ENCODE measurements at places on chromosomes 5 and 9.

DNA sequence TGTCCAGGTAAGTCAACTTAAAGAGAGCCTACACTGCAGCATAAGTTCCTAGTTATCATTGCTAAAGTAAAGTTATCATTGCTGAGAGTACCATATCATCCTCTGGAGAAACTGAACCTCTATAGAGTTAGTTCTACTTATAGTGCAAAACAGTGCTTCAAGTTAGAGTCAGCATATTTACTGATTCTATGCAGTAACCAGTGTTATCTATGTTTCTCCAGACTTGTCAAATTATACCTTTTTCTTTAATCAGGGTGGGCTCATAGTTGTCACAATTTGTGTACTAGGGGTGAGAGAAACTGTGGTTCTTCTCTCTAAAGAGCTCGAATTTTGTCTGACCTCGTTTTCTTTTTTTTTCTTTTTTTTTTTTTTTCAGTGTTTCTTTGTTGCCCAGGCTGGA lies 79.6 kb downstream of the ANXA2R start:
- H3K36me3 ChIP-seq, result no peaks in the 10 kb centered on the region
- H3K4me3 ChIP-seq, result no peak overlapping the region
- DNase-seq, result no peak
- H3K4me1 ChIP-seq, result peaks cover 5% of the 10 kb centered on the region
- H3K27ac ChIP-seq, result no peak overlapping the region

DNA sequence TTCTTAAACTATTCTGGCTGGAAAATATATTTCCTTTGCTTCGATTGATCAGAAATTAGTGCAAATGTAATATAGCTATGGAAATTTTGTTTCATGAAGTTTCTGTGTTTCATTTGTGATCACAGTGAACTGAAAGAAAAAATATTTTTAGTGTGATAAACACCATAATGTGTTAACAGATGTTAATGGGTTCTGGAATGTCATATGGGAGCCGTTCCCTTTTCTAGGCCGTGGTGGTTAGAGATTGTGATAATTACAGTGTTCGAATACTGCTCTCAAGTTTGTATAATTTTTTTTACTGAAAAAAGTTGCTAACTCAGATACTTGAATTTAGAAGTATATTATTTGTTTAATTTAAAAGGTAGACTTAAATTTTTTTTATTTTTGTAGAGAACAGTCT lies 19.3 kb downstream of the GAPVD1 start:
- H3K36me3 ChIP-seq, result no peaks in the 10 kb centered on the region
- peaks cover 5% of the 10 kb centered on the region for H3K4me1 ChIP-seq
- no peak overlapping the region for H3K4me3 ChIP-seq
- no peaks in the 10 kb centered on the region for H3K27me3 ChIP-seq
- no peak for DNase-seq

DNA sequence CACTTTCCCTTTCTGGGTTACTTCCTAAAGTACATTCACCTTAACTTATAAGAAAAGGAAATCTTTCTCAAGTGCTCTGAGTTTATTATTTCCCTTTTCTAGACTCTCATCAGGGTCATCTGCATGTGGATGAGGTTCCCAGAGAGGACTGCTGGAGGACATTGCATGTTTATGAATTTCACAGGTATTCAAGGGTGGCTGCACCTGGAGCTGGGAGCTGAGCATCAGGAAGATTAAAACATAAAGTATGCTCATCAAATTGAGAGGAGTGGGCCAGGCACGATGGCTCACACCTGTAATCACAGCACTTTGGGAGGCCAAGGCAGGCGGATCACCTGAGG lies 34.7 kb upstream of the PLIN2 start:
- H3K27ac ChIP-seq, result no peak overlapping the region
- H3K36me3 ChIP-seq, result no peaks in the 10 kb centered on the region
- H3K4me1 ChIP-seq, result peaks cover 4% of the 10 kb centered on the region
- no peak overlapping the region for H3K4me3 ChIP-seq
- no peaks in the 10 kb centered on the region for H3K27me3 ChIP-seq

GRCh38 chr9:124365036-124365435 lies 50.2 kb downstream of the PSMB7 start:
- peaks cover 6% of the 10 kb centered on the region for H3K36me3 ChIP-seq
- no peak overlapping the region for H3K4me3 ChIP-seq
- peaks cover 28% of the 10 kb centered on the region for H3K4me1 ChIP-seq
- DNase-seq, result no peak
- H3K27me3 ChIP-seq, result no peaks in the 10 kb centered on the region

Measured in naive B cell (primary cell).